ENCODE measurements at places on chromosomes 1 and 21.

DNA sequence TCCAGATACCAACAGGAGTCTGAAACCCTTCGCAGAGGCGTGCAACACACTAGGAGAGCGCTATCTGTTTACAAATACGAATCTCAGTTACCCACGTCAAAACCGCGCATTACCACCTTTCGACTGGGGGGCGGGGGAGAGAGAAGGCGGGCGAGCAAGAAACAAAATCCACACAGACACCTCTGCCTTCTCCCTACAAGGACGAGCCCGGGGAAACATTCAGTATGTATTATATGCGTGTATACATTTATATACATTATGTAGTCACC, 722 bp downstream of the TUT4 start:
- DNase-seq: no peak

DNA sequence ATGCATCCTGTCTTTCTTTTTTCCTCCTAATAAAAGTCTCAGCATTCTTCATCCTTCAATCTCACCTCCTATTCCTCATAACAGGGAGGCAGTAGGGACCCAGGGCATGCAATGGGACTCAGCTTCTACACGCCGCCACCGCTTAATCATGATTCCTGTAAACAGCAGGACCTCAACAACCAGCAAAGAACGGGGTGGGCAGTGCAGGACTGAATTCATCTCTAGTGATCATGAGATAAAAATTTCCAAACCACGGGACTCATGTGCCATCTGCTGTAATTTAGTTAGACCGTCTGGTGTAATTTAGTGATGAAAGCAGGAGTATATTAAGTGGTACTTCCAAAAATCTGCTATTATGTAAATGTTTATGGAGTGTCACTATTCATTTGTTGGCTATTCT, 5.4 kb downstream of the PRAMEF12 start:
- DNase-seq: no peak

DNA sequence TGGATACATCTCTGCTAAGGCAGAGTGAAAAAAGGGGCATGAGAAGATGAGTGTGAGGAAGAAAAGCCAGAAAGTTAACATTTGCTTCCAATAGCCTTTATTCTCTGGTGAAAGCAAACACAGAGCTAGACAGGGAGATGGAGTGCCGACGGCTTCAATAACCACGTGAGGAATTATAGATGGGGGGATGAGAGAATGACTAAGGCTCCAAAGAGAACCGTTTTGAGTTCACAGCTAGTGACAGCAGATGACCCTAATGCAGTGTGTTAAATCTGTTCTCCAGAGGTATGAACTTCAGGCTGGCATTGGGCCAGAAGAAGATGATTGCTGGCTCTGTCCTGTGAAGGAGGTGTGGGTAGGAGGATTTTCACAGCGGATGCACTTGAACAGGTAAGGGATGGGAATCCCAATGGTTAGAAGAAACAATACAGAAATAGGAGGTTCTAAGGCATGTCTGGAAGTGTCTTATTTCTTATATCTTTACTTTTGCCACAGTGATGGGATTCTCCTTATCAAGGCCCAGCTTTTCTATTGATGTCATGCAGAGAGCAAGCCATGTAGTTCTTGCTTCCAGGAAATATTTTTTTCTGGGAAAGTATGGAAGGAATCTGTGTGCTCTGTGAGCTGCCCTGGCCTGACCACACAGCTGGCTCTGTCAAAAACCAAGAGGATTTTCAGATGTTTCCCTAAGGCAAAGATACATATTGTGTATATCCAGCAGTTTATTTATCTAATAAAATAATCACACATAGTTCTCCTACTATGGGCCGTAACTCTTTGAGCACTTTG, 573.8 kb downstream of the LTN1 start:
- no peak for DNase-seq

GRCh38 chr1:234564035-234565029, 45.6 kb downstream of the IRF2BP2 start:
- no peak for DNase-seq

DNA sequence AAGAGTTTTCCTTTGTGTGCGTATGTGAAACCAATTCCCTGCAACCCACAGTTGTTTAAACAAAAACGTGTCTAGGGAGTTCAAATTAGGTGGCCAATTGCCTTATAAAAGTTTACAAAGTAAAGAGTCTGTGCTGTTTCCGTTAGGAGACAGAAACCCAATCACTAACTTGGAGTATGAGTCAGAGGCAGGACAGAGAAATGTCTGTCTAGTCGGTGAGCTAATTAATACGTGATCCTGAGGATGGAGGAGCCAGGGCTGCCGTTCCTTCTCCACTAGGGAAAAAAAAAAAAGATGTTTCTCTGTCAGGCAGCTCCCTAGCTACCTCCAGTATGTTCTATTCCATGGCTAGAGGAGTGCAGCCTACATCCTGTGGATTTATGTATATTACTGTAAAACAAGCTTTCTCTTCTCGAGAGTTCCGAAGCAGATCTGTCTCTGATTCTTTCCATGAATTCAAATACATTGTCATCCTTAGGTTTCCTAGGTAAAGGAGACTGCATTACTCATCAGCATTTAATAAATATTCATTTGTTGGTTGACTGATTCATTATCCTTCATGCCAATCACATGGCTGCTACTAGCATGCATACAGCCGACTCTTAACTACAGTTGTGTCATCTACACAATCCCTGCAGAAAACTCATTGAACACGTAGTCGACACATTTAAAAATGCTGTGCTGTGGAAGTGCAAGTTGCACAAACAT, 430.6 kb downstream of the KIF26B start:
- no peak for DNase-seq

- no peak for DNase-seq
Observed at GRCh38 chr1:37656026-37656425, 21.3 kb upstream of the RSPO1 start.

- DNase-seq: no peak
Observed at GRCh38 chr1:182348961-182349747, 42.4 kb downstream of the GLUL start.

GRCh38 chr21:45997495-45998275, 16.1 kb downstream of the COL6A1 start:
- no peak for DNase-seq

GRCh38 chr1:184194236-184194635, 142.7 kb downstream of the TSEN15 start:
- DNase-seq: no peak
